Bronchial epithelial cell (primary cell): ENCODE measurements at places on chromosomes 5 and 9. TPM values are rescaled to one million over a fixed set of nuclear protein-coding genes. Genes with fewer than 3 reads are reported as not detected.

GRCh38 chr9:22119522-22120158 lies 110.5 kb upstream of the CDKN2B start:
- DNase-seq = peak; percentile 72

LCP2 gene
- not detected in 2 replicates for total RNA-seq

GRCh38 chr9:93143830-93144530 lies 9.9 kb upstream of the NINJ1 start:
- no peak for DNase-seq

DNA sequence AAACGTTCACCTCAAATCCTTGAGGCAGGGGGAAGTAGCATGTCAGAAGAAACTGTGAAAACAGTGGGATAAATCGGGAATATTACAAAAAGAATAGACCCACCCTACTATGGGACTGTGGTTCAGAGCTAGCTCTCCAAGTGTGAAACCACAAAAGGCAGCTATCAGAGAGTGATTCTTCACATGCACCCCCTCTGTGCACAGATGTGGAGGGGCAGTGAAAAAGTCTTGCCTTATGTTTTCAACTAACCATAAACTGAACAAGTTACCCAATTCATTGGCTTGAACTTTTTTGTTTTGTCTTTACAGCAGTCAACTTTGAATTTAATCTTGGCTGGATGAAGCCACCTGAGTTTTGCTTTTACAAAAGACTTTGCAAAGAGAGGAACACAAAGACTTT lies 98.8 kb upstream of the NR4A3 start:
- no peak for DNase-seq
